ENCODE measurements at places on chromosomes 7 and 10. TPM values are rescaled to one million over a fixed set of nuclear protein-coding genes. Genes with fewer than 3 reads are reported as not detected.

Gene CNTNAP2
- 28.4 TPM for polyA plus RNA-seq

Gene GARS1
- 81.7 TPM for polyA plus RNA-seq

DNA sequence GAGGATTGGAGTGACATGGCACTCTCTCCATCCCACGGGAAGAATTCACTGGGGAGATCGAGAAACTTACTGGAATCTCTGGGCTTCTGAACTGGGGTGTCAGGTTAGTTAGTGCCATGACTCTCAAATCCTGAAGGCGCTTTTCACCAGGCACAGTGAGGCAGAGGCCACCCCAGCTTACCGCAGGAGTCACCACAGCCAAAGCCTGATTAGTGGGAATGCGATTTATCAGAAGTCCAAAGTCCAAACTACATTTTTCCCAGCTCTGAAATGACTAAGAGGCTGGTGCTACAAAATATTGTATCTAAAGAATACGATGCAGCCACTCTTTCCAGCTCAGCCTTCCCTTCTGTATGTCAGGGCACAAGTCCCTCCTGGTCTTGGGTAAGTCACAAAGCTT lies 334.8 kb upstream of the SHH start:
- DNase-seq: no peak

Gene SEMA3D
- 47.6 TPM for polyA plus RNA-seq

All from renal pelvis (tissue), 12 donors.